Posterior cingulate gyrus (tissue), 11 donors: ENCODE measurements at places on chromosomes 2 and 18.

GRCh38 chr2:72824224-72824842 is 1.5 kb downstream of the EXOC6B start:
- DNase-seq, result no peak

GRCh38 chr18:42446195-42446594 is 491.2 kb downstream of the PIK3C3 start:
- DNase-seq, result no peak

DNA sequence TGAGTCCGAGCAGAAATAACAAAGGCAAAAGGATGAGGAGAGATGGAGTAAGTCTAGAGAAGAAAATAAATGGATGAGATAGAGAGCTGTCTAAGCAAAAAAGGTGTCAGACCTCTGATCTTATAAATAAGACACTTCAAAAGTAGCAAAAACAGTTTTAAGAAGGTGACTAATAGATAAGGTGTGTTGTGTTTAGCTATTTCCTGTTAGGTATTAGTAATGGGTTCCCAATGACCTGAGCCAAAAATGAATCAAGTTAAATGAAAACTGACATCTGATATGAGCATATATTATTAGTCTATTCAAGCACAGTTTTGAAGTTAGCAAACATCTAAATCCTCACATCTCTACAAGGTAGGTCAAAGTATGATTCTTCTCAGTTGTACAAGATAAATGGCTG is 10.6 kb downstream of the SUPT7L start:
- no peak for DNase-seq

GRCh38 chr2:42809819-42810120 is 17.4 kb upstream of the HAAO start:
- DNase-seq, result peak; percentile 80

- DNase-seq, result no peak
Measured at GRCh38 chr2:148704247-148704646, 59.7 kb downstream of the EPC2 start.

DNA sequence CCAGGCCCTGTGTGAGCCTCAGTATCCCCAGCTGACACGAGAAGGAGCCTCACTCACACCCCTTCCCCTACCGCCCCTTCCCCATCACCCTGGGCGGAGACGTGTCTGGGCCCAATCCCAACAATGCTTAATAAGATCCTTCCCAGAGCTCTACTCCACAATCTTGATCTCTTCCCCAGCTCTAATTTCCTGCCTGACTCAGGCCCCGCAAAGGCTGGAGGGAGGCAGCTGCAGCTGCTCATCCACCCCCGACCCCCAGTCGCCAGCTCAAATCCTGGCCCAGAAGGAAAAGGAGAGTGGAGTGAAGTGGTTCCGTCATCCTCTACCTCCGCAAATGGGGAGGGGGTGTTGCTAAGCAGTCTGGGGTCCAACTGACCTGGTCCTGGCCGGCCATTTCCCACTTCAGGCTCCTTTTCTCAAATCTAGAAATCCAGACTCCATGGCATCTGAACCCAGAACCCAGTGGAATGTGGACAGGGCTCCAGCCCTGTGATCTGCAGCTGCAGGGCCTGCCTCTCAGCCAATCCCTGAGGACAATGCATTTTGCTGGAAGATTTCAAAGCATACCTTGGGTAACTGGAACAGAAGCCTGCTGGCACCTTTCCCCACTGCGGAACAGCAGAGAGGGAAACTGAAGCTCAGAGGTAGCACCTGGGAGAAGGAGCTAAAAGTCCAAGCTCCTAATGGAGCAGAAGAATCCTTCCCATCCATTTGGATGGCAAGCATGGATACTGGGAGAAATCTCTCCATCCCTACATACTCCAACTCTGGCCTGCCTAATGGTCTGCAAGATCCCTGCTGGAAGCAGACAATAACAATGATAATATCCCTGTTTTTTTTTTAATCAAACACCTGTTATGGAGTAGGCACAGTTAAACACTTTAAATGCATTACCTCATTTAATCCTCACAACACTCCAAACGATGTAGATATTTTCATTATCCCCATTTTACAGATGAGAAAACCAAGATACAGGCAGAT is 5.6 kb upstream of the TNS1 start:
- DNase-seq, result no peak

DNA sequence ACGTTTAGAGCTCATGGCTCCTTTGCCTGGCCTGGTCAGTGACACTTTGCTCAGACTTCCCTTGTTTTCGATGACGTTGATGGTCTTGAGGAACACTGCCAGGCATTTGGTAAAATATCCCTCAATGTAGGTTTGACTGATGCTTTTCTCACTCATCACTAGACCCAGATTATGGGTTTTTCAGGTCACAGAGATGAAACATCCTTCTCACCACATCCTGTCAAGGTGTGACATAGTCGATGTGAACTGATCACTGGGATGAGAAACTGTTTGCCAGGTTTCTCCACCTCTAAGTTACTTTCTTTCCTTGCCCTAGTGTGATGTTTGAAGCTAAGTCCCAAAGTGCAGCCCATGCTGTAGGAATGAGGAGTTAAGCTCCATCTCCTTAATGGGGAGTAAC is 81.5 kb downstream of the AFF3 start:
- DNase-seq, result no peak

GRCh38 chr2:161044095-161044865 is 115.9 kb upstream of the TANK start:
- DNase-seq, result no peak

DNA sequence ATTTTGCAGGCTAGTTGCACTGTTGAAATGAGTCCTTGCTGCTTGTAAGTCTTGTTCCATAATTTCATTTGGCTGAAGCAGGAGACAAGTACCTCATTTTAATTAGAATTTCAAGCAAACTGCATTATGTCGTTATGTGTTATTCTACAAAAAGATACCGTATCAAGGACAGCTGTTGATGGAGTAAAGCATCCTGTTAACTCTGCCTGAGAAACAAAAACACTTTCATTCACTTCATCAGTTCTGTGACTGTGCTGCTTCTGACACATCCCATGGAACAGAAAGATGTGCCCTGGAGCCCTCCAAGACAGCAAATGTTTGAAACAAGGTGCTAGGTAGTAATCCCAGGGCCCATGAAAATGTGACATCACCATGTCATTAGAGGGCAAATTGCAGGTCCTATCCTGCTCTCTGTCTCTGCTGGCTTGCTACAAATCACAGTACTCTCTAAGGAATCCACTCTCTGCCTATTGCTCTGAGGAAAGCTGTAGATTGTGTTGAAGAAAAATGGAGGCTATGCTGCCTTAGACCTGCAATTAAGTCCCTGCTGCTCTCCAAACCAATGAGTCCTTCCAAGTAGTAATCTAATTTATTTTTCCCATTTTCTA is 209.7 kb upstream of the PARD3B start:
- no peak for DNase-seq

GRCh38 chr2:26122630-26123029 is 50.3 kb upstream of the GAREM2 start:
- no peak for DNase-seq

- DNase-seq, result no peak
Measured at GRCh38 chr2:216206041-216206703, 97.0 kb downstream of the XRCC5 start.

DNA sequence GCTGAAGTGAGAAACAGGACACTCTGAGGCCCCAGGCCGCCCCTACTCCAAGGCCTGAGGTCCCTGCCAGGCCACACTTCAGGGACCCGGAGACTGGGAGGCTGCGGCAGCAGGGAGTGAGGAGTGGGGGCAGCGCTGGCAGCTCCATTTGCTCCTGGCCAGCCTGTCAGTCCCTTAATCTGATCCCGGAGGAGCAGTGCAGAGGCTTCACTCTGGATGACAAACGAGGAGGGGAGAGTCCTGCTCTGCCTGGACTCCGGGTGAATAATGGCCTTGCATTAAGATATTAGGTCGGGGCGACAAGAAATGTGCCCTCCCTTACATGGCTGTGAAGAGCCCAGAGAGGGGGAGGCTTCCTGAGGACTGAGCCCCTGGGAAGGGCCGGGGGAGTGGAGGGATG is 14.3 kb upstream of the PRSS56 start:
- no peak for DNase-seq

DNA sequence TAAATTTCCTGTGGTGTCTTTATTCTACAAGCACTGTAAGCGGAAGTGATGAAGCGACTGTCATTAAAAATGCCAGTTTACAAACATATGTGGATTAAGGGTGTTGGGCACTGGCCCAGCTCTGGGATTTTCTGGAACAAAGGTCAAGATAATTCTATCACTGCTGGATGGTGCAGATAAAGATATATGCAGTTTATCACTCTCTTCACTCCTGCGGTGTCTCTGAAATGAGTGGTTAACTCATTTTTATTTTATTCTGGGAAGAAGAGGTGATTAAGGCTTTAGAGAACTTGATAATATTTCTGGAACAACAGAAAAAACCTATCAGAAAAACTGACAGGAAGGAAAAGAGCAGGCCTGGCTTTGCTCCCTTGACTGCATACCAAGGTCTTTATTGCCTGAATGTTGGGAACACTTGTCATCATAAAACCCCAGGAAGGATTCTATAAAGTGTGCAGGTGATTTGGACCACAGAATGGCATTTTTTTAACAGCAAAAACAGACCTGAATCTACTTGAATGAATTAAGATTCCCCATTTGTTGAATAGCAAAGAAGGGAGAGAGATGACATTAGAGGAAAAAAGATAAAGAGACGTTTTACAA is 32.4 kb downstream of the ABCB11 start:
- DNase-seq, result no peak

DNA sequence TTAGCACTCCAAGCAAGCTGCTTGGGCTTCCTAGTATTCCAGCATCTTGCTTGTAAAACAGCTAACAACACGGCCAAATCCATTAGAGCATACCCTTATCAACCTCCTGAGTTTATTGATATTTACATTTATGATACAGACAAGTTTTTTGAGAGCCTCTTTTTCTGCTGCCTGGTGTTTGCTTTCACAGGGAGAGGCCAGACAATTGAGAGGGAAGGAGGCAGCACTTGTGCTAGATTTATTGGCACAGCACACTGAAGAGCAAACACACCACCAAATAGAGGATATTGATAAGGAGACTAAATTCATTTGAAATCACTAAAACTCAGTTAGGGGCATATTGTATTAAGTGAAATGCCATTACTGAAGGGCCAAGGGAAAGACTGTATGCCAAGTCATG is 1142.3 kb upstream of the FANCL start:
- DNase-seq, result no peak

- no peak for DNase-seq
Measured at GRCh38 chr2:191748528-191749180, 70.7 kb downstream of the NABP1 start.

DNA sequence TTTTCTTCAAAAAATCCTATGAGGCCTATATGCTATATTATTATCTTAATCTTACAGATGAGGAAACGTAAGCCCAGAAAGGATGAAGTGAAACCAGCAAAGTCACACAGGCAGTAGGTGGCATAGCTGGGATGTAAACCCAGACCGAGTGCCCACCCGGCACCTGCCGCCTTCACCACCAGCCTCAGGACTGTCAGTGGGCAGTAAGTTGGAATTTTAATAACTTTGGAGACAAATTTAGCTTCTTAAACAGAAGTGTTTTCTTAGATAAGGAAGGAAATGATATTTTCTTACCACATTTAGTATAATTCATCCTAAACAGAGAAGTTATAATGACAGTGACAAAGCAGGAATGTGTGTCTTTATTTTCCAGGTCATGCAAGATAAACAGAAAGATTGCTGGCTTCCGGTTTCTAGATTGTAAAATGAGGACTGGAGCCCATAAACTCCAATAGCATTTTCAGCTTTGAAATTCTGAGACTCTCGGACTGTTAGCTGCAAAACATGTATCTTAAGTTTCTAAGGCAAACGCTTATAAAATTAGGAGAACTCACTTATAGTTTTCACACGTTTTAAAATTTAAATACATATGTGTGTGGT is 59.3 kb downstream of the CD8B2 start:
- no peak for DNase-seq

DNA sequence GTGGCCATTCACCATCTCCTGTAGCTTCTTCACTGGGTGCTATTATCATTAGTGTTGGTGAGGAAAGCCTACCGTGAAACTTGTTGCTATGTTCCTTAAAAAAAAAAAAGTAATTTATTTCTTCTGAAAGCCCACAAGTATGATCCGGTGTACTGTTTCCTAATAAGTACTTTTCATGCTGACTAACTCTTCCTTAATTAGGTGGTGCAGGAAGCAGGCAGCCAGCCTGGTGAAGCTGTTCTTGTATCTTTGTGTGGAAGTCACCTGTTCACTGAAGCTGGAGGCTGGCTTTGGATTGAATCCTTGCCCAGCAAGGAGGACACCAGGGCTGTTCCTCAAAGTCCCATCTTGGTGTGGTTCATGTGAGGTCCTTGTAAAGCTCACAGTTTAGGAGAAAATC is 321.7 kb upstream of the THSD7B start:
- DNase-seq, result no peak

DNA sequence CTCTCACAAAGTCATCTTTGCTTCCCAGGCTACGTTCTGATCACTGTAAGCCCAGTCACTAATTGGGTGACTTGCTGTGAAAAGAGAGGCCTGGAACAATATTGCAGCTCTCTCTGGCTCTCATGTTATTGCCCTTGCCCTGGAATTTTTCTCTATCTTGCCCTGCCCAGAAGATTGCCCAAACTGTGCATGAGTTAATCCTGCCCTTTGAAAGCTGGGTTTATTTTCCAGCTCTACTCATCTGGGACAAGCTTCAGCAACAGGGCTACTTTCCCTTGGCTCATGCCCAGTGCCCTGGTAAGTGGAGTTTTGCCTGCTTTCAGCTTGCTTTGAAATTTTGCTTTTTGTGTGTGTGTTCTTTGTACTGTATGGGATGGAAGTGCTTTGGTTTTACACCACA is 6.9 kb upstream of the EHBP1 start:
- no peak for DNase-seq

DNA sequence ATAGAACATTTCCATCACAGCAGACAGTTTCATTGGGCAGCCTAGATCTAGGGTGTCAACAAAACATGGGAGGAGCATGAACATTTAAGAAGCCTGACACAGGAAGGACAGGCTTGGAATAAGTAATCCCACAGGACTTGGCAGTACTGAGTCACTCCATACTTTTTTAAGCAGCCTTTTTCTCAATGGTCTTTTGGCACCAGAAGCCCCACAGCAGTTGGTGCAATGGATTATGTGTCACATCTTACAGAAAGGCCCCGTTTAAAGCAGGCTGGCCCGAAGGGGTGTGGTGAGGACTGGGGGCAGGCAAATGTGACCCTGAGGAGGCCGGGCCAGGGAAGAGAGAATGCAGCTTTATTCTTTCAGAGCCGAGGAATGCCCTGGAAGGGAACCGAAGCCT is 26.6 kb downstream of the SPTBN1 start:
- no peak for DNase-seq
